Endothelial cell of umbilical vein (primary cell): ENCODE measurements at places on chromosomes 5 and 9. TPM values are rescaled to one million over a fixed set of nuclear protein-coding genes. Genes with fewer than 3 reads are reported as not detected.

DNA sequence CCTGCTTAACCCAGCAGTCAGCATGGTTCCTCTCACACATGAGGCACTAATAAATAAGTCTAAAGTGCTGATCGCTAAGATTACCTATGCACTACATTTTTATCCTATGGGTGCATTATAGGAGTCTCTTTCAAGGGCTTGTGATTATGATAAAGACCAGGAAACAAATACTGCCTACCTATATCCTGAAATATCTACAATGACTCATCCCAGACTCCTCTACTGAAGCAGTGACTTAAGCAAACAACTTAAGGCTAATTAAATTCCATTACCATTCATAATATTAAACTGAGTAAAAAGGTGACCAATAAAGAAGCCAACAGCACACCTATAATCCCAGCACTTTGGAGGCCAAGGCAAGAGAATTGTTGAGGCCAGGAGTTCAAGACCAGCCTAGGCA is 338.4 kb downstream of the DNAH5 start:
- H3K36me3 ChIP-seq = no peaks in the 10 kb centered on the region
- H3K4me1 ChIP-seq = no peaks in the 10 kb centered on the region
- H3K4me3 ChIP-seq = no peak overlapping the region
- H3K27me3 ChIP-seq = no peaks in the 10 kb centered on the region
- H3K27ac ChIP-seq = no peak overlapping the region
- DNase-seq = no peak

The BHMT2 gene
- total RNA-seq = 0.71 and 0.76 TPM in 2 replicates

DNA sequence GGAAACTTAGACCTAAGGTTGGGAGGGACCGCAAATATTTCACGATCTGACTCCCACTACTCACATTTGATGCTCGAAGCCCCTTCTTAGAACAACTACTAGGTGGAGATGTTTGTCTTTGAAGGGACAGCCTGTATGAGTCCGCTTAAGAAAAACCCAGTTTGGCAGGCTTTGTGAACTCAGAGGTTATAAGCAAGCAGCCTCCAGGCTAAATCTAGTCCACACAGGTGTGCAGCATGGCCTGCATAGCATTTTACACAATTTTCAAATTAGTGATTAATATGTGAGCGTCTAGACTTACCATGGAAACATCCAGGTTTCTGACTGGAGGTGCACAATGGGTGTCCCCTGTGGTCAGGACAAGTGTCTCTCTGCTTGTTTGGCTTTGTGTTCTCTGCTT is 127.1 kb downstream of the KIF4B start:
- no peaks in the 10 kb centered on the region for H3K36me3 ChIP-seq
- DNase-seq = no peak
- H3K4me1 ChIP-seq = no peaks in the 10 kb centered on the region
- H3K4me3 ChIP-seq = no peak overlapping the region
- no peak overlapping the region for H3K27ac ChIP-seq

DNA sequence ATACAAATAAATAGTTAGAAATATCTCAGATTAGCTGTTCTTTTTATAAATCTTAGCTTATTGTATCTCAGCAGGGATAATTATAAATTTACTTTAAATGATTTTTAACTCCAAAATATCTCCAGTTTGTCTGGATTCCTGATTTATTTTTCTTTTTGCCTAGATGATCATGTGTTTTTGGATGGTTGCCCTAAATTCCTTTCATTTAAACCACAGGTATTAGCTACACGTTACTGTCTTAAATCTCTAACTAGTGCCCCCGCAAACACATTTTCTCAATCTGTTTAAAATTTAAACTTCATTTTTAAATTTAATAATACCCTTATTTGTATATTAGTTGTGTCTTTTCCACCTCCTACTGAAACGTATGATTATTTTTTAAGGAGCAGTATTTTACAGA is 5.6 kb downstream of the FER start:
- H3K4me3 ChIP-seq = no peak overlapping the region
- H3K36me3 ChIP-seq = no peaks in the 10 kb centered on the region
- H3K27me3 ChIP-seq = no peaks in the 10 kb centered on the region
- no peak for DNase-seq
- H3K4me1 ChIP-seq = peaks cover 6% of the 10 kb centered on the region

- no peak for DNase-seq
- no peak overlapping the region for H3K27ac ChIP-seq
- no peaks in the 10 kb centered on the region for H3K4me1 ChIP-seq
Observed at GRCh38 chr5:135092476-135092875, 58.4 kb upstream of the PITX1 start.

DNA sequence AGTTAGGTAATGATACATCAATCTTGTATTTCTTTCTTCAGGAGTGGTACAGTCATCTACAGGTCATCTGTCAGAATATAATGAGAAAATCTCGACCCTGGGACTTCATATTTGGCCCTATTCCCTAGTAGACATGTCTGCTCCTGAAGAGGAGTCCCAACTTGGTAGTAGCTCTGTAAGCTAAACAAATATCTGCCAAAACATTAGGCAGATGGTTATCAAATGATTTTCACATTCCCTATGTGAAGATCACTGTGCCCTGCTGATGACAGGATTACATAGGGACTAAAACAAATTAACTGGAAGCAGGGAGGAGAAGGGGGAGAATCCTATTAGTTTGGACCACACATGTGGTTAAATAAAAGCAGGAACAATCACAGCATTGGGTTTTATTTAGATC is 138.6 kb upstream of the NFIB start:
- H3K4me1 ChIP-seq = no peaks in the 10 kb centered on the region
- H3K36me3 ChIP-seq = no peaks in the 10 kb centered on the region
- H3K27ac ChIP-seq = no peak overlapping the region
- no peak for DNase-seq
